Ascending aorta (tissue), 2 donors: ENCODE measurements at places on chromosomes 7 and 10.

GRCh38 chr10:75179657-75180177 is 30.9 kb upstream of the VDAC2 start:
- no peak for DNase-seq
- H3K36me3 ChIP-seq, result no peaks in the 10 kb centered on the region
- no peaks in the 10 kb centered on the region for H3K27me3 ChIP-seq
- H3K4me1 ChIP-seq, result peaks cover 14% of the 10 kb centered on the region
- no peak overlapping the region for H3K4me3 ChIP-seq

- no peak overlapping the region for H3K4me3 ChIP-seq
- no peaks in the 10 kb centered on the region for H3K27me3 ChIP-seq
- H3K36me3 ChIP-seq, result peaks cover 48% of the 10 kb centered on the region
- no peak overlapping the region for H3K27ac ChIP-seq
- no peak for DNase-seq
These were observed 11.7 kb downstream of the EPHB6 start for GRCh38 chr7:142866361-142867096.

GRCh38 chr7:77960336-77960735 is 161.8 kb downstream of the PHTF2 start:
- H3K4me1 ChIP-seq, result no peaks in the 10 kb centered on the region
- no peaks in the 10 kb centered on the region for H3K36me3 ChIP-seq
- no peak overlapping the region for H3K27ac ChIP-seq
- no peak for DNase-seq
- H3K4me3 ChIP-seq, result no peak overlapping the region

DNA sequence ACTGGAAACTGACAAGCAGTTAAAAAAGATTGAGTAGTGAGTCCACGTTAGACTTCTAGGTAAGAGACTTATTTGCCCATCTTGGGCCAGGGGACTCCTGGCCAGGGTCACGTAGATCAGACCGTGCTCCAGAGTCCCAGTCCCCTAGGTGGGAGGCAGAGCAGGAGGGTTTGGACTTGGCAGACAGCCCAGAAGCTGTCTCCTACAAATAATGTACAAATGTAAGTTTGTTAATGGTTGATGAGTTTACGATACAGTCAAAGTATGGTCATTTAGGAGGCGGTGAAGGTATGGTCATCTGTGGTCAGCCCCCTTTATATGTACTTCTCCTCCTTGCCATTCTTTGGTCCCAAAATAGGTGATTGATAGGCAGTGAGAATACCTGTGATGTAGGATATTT is 28.2 kb downstream of the INPP5F start:
- no peak for DNase-seq
- H3K4me3 ChIP-seq, result no peak overlapping the region
- no peaks in the 10 kb centered on the region for H3K36me3 ChIP-seq
- no peaks in the 10 kb centered on the region for H3K27me3 ChIP-seq
- H3K4me1 ChIP-seq, result peaks cover 3% of the 10 kb centered on the region
